ENCODE measurements at places on chromosomes 16 and 17.

DNA sequence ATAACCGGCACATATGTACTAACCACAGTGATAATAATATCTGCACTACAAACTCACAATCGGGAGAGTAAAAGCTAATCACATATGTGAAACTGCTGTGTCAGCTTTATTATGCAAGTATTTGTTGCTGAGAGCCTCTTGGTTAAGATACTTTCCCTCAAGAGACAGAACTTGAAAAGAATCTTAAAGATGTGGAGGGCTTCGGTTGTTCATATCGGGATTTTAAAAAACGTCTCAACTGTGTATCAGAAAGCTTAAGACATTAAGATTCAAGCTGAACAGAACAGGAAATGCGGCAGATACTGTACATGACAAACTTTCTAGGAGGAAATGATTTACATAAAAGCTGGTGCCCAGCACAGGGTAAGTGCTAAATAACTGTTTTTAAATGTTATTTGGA, 27.5 kb upstream of the HLF start:
- no peak for DNase-seq

GRCh38 chr16:38941-39892, 14.2 kb downstream of the POLR3K start:
- no peak for DNase-seq

GRCh38 chr17:76532072-76532651, 5.3 kb downstream of the CYGB start:
- DNase-seq: peak; percentile 73

DNA sequence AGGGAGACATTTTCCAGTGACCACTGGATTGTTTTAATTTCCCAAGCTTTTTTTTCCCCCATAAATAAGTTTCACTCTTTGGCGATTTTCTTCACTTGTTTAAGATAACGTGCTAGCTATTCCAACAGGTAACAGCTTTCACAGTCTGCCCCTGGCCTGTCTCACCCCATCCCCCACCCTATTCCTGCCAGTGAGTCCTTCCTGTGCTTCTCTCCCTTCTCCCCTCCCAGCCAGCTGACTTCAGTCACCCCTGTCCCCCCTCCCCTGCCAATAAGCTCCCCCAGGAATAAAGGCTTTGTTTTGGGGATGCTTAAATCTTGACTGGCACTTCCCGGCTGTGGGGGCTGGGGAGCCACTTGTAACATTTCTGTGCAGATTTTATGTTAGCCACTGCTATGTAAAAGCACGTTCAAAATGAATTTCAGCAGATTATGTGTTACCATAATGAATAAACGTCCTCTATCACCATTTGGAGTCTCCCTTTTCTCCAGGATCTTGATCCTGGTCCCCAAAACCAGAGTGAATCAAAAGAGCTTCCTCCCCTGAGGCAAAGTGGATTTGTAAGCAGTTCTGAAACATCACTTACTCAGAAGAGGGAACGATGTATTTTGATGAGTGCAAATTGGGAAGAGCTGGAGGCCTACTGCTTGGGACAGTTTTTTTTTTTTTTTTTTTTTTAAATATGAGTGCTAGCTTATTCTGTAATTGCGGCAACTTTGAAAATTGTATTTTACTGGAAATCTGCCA, 58.2 kb downstream of the IGF2BP1 start:
- DNase-seq: no peak

DNA sequence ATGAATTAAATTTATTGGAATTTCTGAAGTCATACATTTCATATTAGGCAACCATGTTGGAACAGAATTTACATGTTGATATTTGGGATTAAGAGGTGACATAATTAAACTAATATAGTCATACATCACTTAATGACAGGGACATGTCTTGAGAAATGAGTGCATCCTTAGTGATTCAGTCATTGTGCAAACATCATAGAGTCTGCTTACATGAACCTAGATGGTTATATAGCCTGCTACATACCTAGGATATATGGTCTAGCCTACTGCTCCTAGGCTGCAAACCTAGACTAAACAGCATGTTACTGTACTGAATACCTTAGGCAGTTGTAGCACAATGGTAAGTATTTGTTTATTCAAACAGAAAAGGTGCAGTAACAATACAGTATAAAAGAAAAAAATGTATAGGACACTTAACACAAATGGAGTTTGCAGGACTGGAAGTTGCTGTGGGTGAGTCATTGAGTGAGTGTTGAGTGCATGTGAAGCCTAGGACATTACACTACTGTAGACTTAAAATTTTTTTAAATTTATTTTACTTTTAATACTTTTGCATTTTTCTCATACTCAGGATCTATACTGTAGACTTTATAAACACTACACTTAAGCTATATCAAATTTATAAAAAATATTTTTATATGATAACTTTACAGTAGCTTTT, 85.6 kb downstream of the OMG start:
- no peak for DNase-seq

GRCh38 chr16:8278031-8278580, 312.2 kb downstream of the TMEM114 start:
- no peak for DNase-seq

GRCh38 chr16:73067671-73068540, 20.0 kb upstream of the ZFHX3 start:
- no peak for DNase-seq

GRCh38 chr17:42188749-42189650, 3.7 kb upstream of the HCRT start:
- no peak for DNase-seq

- DNase-seq: no peak
Measured at GRCh38 chr16:75402821-75403475, 30.4 kb downstream of the CFDP1 start.

- no peak for DNase-seq
Measured at GRCh38 chr17:82603981-82604448, 44.2 kb downstream of the WDR45B start.

GRCh38 chr16:87622756-87623319, 20.5 kb downstream of the JPH3 start:
- no peak for DNase-seq

GRCh38 chr16:67667453-67667816, 821 bp downstream of the C16orf86 start:
- DNase-seq: no peak

DNA sequence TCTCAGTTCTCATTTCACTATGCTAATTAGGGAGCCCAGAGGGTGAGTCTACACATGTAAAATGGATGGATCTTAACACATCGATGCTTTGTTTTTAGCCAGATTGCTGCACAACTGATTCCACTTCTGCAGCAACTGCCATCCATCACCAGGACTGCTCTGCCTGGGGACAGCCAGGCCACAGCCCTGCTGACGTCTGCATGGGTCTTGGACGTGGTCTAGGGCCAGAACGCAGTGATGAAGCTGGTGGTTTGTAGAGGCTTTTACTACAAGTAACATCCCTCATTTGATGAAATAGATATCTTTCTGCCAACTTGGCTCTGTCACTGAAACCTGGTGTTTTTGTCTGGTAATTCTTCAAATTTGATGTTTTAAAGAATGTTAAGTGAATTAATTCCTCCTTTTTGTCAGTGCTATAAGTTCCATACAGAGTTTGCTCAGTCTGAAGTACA, 50.6 kb downstream of the MARCHF10 start:
- no peak for DNase-seq

All from RWPE1 (cell line).